ENCODE measurements at places on chromosomes 16 and 17.

GRCh38 chr16:80997964-80998620 is 8.6 kb downstream of the CMC2 start:
- no peak for DNase-seq

GRCh38 chr16:11416228-11417001 is 71.2 kb downstream of the RMI2 start:
- DNase-seq = no peak

GRCh38 chr16:24773771-24774427 is 44.4 kb downstream of the TNRC6A start:
- DNase-seq = no peak

- no peak for DNase-seq
Measured at GRCh38 chr17:44202756-44203155, 3.1 kb upstream of the ATXN7L3 start.

- peak; percentile 56 for DNase-seq
Measured at GRCh38 chr16:84765616-84766580, 53.9 kb upstream of the CRISPLD2 start.

DNA sequence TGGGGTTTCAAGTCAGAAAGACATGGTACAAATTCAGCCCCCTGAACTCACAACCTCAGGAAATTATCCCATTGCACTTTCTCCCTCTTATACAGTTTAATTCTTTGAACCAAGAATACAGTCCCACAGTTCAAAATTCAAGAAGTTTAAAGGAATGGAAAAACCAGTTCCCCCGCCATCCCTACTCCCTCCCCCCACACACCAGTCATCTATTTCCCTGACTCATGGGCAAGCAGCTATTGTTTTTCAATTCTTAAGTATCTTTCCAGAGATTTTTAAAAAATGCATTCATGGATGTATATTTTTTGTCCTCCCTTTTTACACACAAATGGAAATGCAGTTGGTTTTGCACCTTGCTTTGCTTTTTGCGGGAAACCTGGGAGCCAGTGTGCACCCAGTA is 7.3 kb downstream of the SYCE1L start:
- no peak for DNase-seq

DNA sequence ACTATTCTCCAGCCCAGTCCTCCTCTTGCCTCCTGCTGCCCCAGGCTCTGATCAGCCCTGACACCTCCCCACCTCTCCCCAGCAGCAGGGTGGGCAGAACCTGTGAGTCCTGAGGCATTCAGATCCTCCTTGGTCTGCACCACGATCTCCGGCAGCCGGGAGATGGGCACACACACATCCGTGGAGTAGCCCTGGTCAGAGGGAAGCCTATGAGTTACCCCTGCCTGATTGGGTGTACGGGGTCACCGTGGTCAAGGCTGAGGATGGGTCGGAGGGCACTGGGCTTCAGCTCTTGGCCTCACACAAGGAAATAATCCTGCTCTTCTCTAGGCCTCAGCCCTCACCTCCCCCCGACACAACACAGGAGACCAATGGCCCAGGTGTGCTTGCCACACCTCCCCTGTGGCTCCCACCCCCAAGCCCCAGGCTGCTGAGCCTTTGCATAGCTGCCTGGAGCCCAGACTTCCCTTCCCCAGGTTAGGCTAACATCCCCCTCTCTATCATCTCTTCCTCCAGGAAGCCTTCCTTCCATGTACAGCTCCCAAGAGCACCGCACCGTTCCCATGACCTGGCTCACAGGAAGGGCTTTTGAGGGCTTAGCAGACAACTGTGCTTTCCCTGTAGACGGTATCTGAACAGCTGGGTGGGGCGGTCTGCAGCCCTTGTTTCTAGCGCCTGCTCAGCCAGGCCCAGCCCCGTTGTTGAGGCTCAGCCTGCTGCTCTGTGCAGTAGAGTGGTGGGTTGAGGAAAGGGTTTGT is 3.7 kb downstream of the LDHD start:
- no peak for DNase-seq

GRCh38 chr16:47565454-47565853 is 104.3 kb downstream of the PHKB start:
- DNase-seq = peak; percentile 82

DNA sequence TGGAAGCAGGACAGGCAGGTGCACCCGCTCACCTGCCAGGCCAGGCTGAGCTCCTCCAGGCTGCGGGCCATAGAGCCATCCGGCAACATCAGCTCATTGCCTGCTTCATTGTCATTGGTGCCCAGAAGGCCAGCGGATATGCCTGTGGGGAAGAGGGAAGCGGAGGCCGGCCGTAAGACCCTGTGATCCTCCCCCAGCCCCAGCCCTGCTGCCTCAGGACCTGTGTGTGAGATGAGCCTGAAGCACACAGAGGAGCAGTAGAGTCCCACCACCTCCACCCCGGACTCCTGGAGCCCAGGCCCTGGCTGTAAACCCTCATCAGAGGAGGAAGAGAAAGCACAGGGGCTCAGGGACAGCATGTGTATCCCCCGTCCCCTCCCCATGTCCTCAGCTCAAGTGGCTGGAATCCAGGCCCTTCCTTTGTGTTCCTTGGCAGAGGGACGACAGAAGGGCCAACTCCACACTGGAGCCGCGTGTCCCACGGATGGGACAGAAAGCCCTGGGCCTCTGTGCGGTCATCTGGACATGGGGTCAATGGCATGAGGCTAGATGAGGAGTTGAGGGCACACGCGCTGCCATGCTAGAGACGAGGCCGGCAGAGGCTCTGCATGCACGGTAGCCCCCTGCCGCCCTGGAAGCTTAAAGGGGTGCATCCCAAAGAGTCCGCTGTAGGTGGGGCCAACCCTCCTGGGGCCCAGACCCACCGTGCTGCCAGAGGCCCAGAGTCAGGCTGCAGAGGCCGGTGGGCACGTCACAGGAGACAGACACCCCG is 39.1 kb downstream of the RMI2 start:
- peak; percentile 56 for DNase-seq

- DNase-seq = no peak
Measured at GRCh38 chr16:24270721-24271442, 14.7 kb downstream of the CACNG3 start.

- peak; percentile 65 for DNase-seq
Measured at GRCh38 chr16:70665113-70665694, 18.8 kb downstream of the IL34 start.

GRCh38 chr17:37844158-37844976 is 79.8 kb upstream of the TBC1D3K start:
- no peak for DNase-seq

DNA sequence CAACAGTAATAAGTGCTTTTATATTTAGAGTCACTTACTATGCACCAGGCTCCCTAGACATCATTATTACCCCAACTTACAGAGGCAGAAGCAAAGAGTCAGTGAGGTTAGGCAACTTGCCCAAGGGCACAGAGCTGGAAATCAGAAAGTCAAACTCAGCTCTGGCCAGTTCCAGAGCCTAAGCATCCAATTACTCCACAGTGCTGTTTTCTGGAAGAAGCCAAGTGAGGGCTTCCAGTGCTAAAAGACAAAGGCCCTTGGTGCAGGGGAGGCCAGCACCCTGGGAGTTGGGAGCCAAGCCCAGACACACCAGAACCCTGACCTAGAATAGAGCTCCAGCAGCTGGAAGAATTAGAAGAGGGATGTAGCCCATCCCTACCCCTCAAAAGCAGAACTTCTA is 40.2 kb downstream of the C17orf67 start:
- no peak for DNase-seq

GRCh38 chr17:4720787-4721186 is 10.4 kb downstream of the ARRB2 start:
- no peak for DNase-seq

- no peak for DNase-seq
Measured at GRCh38 chr16:74607310-74607961, 522 bp upstream of the GLG1 start.

Data from sigmoid colon (tissue), 7 donors.